ENCODE measurements at places on chromosomes 5 and 9.

DNA sequence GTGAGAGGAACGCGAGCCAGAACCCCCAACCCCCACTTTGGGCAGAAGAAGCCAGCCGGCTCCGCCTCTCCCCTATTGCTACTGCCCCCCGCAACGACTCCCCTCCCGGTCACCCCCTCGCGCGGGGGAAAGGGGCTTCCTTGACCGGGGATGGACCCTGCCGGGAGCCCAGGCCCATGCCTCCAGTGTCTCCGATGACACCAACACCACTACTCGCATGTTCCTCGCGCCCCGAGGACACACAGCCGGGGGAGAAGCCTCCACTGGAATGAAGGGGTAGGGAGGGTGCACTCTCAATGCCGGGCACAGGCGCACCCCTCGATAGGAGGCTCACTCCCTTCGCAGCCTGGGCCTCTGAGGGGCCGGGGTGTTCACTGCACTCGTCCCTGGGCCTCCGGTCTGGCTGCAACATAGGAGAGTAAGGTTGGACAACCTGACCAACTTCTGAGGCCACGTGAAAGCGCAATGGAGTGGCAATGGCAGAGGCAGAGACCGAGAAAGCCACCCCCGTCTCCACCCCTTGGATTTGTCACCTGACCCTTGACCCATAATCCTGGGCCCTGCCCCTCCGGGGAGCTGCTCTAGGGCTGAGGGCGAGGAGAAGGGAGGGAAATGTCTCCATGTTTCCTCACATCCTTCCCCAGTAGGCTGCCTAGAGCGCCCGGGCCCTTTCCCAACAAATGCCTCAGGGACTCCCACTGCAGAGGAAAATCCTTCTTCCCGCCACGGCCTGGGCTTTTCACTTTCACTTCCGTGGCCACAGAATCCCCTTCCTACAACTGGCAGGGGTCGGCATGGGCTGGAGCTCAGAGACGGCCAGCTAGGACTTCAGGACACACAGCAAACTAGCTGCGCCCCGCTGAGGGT is 1.1 kb upstream of the CNTFR start:
- DNase-seq: no peak

- no peak for DNase-seq
Measured at GRCh38 chr9:136343121-136343883, 16.0 kb downstream of the GPSM1 start.

GRCh38 chr5:126354858-126355731 is 68.1 kb upstream of the GRAMD2B start:
- no peak for DNase-seq

GRCh38 chr5:137269274-137269673 is 229.9 kb downstream of the SPOCK1 start:
- no peak for DNase-seq

GRCh38 chr5:149633476-149634350 is 52.4 kb downstream of the ARHGEF37 start:
- DNase-seq: no peak

- no peak for DNase-seq
Measured at GRCh38 chr5:17925276-17925675, 291.0 kb downstream of the TAF11L14 start.

- no peak for DNase-seq
Measured at GRCh38 chr5:181109489-181110013, 21.4 kb downstream of the OR2V1 start.

DNA sequence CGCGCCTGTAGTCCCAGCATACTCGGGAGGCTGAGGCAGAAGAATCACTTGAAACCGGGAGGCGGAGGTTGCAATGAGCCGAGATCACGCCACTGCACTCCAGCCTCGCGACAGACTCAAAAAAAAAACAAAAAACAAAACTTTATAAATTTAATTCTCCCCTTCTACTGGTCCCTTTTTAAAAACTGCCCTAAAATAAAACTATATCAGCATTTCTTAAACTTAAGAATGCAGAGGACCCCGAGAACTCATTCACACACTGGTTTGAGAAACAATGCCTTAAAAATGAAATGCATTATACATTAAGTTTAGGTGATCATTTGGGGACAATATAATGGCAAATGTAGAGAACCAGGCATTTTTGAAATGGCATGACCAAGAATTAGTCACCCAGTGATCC is 2.3 kb downstream of the C5orf15 start:
- no peak for DNase-seq

DNA sequence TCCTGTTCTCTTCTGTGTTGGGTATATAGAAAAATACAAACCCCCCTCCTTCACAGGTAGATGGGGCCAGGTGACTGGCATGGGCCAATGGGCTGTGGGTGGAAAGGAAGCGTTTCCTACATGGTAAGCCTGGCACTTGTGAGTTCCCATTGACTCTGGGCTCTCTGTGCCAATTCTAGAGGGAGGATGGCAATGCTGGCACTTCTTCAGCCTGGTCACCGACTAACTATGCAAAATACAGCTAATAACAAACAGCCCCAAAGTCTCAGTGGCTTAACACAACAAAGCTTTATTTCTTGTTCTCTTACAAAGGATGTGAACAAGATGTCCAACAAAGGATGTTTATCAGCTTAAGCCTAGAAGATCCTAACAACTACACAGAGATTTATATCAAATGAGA is 258.1 kb downstream of the SYK start:
- DNase-seq: no peak
